M059J (cell line): ENCODE measurements at places on chromosomes 12 and 14.
A peak's percentile ranks its signal among the peaks of the same experiment; 100 is the strongest.

GRCh38 chr14:32087173-32087861 is 10.2 kb downstream of the ARHGAP5 start:
- peak; percentile 79 for DNase-seq

DNA sequence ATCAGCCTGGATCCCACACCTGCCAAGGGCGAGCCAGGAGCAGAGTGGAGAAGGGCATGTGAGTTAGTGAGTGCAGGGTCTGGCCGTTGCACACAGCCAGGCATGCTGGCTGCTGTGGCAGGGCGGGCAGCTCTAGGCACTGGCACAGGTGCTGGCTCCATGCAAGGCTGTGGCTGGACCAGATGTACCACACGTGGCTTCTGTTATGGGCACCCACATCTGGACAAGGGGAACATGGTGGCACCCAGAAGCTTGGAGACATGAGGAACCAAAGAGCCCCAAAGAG is 20.1 kb downstream of the SERPINA3 start:
- no peak for DNase-seq

- peak; percentile 66 for DNase-seq
Measured at GRCh38 chr12:13000616-13000924, 505 bp upstream of the HEBP1 start.

GRCh38 chr14:85934886-85935254 is 404.9 kb downstream of the FLRT2 start:
- DNase-seq: peak; percentile 1

DNA sequence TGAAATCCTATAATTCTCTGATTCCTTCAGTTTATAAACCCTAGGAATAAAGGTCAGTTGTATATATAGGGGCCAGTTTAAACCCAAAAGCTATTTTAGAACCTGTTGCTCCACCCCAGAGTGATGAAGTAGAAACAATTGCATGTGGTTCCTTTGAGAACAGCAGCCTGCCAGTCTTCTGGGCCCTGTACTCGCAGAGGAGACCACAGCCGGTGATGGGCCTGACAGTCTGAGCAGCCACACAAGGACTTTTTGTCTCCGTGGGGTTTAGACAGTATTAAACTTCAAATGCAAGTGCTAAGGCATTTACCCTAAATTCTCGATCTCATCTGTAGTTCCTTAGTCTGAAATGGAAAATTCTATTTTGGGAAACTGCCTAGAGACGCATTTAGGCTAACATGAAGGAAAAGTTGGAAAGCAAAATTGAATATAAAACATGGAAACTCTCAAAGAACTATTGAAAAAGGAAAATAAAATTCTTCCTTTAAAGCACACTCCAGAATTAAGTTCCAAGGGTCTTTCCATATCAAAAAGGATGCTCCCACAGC is 80.6 kb downstream of the PRICKLE1 start:
- DNase-seq: no peak

DNA sequence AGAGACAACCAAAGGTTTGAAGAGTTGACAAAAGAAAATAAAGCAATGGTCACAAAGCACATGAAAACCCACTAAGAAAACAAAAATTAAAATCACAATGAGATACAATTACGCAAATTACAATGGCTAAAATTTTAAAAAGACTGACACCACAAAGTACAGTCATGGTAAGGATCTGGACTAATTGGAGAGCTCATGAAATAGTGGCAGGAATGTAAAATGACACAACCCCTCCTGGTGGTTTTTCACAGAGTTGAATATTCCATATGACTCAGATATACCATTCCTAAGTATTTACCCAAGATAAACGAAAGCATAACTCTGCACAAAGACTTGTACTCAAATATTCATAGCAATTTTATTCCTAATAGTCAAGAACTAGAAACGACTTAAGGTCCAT is 65.9 kb downstream of the NOVA1 start:
- DNase-seq: no peak
